Esophagus squamous epithelium (tissue), 5 donors: ENCODE measurements at places on chromosomes 12 and 14. TPM values are rescaled to one million over a fixed set of nuclear protein-coding genes. Genes with fewer than 3 reads are reported as not detected.

Gene KRT80
- total RNA-seq = 12.0 TPM

Gene GUCY2C
- total RNA-seq = 0.19 TPM

GRCh38 chr14:23538050-23538718 is 13.4 kb downstream of the ZFHX2 start:
- H3K27me3 ChIP-seq = no peaks in the 10 kb centered on the region
- H3K4me1 ChIP-seq = no peaks in the 10 kb centered on the region
- H3K4me3 ChIP-seq = no peak overlapping the region

Gene OTX2
- not detected for total RNA-seq

Gene THAP2
- 11.3 TPM for total RNA-seq

GRCh38 chr12:24795699-24796347 is 153.1 kb downstream of the BCAT1 start:
- no peak overlapping the region for H3K27ac ChIP-seq
- H3K4me1 ChIP-seq = no peaks in the 10 kb centered on the region
- no peaks in the 10 kb centered on the region for H3K36me3 ChIP-seq
- no peak for DNase-seq
- H3K4me3 ChIP-seq = peak overlapping the region; percentile 57
- H3K27me3 ChIP-seq = no peaks in the 10 kb centered on the region

- no peaks in the 10 kb centered on the region for H3K36me3 ChIP-seq
- DNase-seq = no peak
- peak overlapping the region; percentile 92 for H3K27ac ChIP-seq
- no peak overlapping the region for H3K4me3 ChIP-seq
- peaks cover 100% of the 10 kb centered on the region for H3K4me1 ChIP-seq
- no peaks in the 10 kb centered on the region for H3K27me3 ChIP-seq
Measured at GRCh38 chr14:99576304-99576703, 27.7 kb downstream of the CCDC85C start.

DNA sequence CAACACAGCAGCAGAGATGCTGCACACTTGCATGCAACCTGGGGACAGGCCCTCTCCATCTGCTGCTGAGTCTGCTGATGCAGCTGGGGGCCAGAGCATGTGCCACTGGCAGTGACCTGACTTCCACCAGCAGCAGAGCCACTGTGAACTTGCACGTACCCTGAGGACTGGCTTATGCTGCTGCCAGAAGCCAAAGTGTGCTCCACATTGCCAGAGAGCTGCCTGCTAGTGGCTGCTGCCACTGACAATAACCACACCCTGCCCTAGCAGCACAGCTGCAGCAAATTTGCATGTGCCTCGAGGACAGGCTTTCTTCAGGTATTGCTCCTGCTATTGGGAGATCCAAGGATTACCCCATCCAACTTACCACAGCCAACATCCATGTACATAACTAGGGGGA is 4.5 kb upstream of the PRR4 start:
- no peak overlapping the region for H3K27ac ChIP-seq
- H3K36me3 ChIP-seq = peaks cover 18% of the 10 kb centered on the region
- no peaks in the 10 kb centered on the region for H3K27me3 ChIP-seq
- DNase-seq = no peak

DNA sequence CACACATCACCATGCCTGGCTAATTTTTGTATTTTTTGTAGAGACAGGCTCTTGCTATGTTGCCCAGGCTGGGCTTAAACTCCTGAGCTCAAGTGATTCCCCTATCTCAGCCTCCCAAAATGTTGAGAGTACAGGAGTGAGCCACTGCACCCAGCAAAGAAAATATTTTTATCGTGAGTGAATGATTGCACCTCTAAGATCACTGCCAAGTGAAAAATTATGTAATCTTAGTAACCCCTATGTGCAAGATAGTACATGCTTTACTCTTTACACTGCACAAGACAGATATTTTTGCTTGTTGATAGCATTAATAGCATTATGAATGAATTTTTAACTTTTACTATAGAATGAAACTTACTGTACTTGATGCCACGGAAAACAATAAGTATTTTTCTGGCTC is 3.4 kb upstream of the MRPS35 start:
- H3K27ac ChIP-seq = no peak overlapping the region
- H3K4me3 ChIP-seq = no peak overlapping the region
- H3K36me3 ChIP-seq = no peaks in the 10 kb centered on the region

- no peak overlapping the region for H3K4me3 ChIP-seq
- no peak overlapping the region for H3K27ac ChIP-seq
- H3K27me3 ChIP-seq = no peaks in the 10 kb centered on the region
- peaks cover 12% of the 10 kb centered on the region for H3K4me1 ChIP-seq
- DNase-seq = no peak
- H3K36me3 ChIP-seq = no peaks in the 10 kb centered on the region
Measured at GRCh38 chr14:45254771-45255170, 1.8 kb upstream of the MIS18BP1 start.

Gene BDKRB2
- total RNA-seq = 18.8 TPM

Gene P2RX2
- total RNA-seq = not detected
